Ammon's horn (tissue), 1 donor: ENCODE measurements at places on chromosomes 4 and X.
A peak's percentile ranks its signal among the peaks of the same experiment; 100 is the strongest.

DNA sequence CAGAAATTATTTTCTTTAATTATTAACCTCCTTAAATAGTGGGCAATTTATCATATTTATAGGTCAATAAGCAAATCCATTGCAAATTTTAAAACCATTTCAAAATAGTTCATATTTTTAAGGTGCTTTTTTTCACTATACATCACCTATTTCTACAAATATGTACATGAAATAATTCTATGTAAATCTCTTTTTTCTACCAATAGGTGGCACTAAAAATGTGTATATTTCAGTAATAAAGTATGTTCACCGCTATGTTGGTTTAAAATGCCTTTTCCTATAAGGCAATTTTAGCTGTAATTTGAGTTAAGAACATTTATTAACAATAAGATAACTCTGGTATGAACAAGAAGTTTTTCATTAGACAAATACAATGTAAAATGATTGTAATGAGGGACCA is 672.2 kb downstream of the KCTD8 start:
- no peak for DNase-seq

- DNase-seq, result no peak
Observed at GRCh38 chr4:113288257-113288656, 238.8 kb downstream of the ANK2 start.

- no peak for DNase-seq
Observed at GRCh38 chr4:74896595-74896994, 36.3 kb upstream of the PARM1 start.

DNA sequence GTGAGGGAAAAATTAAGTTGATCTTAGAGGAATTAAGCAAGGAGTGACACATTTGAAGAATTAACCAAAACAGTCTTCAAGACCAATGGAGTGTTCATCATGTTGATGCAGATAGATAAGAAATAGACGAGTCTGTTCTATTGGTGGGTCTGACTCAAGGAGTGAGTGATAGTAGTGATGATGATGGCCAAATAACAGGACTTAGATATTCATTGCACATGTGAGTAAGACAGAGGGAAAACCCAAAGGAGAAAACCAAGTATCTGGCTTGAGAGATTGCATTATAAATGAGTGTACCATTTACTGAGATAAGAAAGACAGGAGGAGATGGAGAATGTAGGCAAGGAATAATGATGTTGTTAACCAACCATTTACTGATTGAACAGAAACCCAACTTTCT is 321.3 kb downstream of the ADGRL3 start:
- DNase-seq, result no peak

DNA sequence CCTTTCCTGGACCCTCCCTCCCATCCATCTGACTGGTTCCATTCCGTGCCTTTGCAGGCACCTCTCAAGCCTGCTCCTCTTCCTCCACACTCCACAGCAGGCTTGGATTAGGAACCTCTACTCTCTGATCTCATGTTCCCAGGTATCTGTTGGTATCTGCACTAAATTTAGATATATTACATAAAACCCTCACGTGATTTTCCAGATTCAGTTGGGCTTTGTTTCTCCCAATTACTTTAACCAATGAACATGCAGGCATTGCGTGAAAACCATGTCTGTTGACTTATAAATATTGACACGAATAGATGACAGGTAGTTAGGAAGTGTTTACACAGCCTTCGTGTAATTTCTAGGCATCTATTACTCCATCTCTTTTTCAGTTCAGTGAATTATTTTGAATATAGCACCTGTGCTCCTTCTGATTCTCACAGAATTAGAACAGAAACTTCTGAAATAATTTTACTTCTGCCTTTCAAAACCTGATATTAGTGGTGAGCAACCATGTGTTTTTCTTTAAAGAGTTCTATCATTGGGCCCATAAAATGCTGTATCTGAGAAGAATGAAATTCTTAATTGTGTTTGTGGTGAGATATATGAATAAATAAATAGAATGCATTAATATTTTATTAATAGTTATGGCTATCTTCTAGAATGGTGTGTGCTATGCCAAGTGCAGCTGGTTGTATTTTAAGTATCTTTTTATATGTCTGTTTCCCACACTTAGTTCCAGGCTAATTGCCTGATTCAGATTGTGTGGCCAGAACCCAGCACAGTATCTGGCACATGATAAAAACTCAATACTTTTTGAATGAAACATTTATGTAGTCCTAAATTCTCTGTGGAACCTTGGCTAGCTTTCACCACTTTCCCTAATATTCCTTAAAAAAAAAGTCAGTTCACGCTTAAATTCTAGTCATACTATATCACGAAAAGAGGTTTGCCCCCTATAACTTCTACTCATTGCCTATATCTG is 304.8 kb downstream of the QDPR start:
- DNase-seq, result no peak

DNA sequence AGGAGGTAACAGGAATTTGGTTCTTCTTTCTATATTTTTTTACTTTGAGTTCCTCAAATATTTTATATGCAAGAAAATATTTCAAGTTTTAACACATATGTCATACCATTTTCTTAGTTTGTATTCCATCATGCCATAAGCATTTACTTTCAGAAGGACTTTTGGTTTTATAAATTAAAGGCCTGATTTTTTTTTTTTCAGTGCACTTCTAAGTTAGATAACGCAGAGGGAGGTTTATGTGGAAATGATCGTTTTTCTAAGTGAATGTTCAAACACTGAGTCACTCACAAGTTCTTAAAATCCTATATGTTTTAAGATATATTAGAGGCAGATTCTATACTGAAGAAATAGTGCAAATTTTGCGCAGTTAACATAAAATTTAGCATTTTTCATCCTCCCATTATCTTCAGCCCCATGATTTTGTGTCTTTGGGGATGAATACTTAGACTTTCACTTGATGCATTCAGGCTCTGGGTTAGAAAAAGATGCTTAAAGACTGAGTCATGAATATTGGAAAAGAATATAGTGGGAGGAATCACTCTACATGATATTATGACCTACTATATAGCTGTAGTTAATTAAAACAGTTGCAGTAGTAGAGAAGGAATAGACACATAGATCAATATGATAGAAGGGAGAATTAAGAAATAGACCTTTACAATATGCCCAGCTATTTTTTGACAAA is 54.9 kb downstream of the COL4A5 start:
- DNase-seq, result no peak

DNA sequence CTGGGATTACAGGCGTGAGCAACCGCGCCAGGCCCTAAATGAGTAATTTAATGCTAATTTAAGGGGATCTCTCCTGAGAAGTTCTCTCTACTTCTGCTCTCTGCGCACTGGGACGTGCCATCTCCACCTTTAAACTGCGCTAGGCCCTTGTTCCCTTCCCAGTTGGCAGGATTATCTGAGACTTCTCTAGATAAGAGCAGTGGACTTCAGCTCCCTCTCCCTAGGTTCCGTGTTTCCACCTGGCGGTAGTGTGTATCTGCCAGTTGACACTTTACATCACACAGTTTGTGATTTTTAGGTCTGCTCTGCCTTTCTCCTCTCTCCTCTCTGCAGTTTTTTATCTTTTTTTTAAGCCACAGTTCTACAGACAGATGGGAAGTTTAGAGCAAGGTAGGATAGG is 40.2 kb downstream of the ARHGAP10 start:
- no peak for DNase-seq

- no peak for DNase-seq
Observed at GRCh38 chr4:5750946-5751665, 40.1 kb downstream of the EVC start.

- DNase-seq, result no peak
Observed at GRCh38 chr4:168993714-168994510, 16.1 kb downstream of the CBR4 start.

GRCh38 chrX:13254870-13255269 is 65.0 kb downstream of the ATXN3L start:
- no peak for DNase-seq

GRCh38 chr4:38531141-38531727 is 132.8 kb upstream of the KLF3 start:
- DNase-seq, result peak; percentile 34

GRCh38 chr4:77994194-77994721 is 62.9 kb upstream of the FRAS1 start:
- DNase-seq, result peak; percentile 4

GRCh38 chr4:141013899-141014298 is 119.4 kb downstream of the RNF150 start:
- DNase-seq, result no peak

DNA sequence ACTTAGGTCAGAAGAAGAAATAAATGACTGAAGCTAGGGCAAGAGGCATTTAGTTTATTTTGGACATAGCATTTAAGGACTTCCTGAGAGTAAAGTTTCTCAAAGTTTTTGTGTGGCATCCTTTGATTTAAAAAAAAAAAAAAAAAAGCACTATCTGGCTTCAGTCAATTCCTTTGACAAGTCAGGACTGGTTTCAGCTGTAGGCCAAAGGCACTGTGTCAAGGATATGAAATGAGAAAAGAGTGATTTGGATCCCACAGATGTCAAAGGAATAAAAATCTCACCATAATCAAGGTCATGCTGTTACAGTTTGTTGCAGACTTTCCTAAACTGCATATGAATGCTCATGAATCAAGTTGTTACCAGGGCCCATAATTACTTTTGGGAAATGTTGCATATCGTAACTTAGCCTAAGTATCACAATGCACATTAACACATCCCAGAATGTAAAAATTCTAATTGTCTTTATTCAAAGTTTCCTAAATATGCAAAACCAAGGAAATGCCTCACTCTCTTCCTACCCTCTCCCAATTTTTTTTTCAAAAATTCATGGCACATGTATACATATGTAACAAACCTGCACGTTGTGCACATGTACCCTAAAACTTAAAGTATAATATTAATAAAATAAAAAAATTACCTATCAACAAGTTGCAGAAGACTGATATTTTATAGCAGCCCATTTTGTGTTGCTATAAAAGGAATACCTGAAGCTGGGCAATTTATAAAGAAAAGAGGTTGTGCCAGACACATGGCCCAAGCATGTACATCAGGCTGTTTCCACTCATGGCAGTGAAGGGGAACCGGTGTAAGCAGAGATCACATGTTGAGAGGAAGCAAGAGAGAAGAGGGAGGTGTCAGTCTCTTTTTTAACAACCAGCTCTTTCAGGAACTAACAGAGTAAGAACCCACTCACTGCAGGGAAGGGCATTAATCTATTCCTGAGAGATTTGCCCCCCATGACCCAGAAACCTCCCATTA is 33.7 kb upstream of the ADAMTS3 start:
- DNase-seq, result no peak

DNA sequence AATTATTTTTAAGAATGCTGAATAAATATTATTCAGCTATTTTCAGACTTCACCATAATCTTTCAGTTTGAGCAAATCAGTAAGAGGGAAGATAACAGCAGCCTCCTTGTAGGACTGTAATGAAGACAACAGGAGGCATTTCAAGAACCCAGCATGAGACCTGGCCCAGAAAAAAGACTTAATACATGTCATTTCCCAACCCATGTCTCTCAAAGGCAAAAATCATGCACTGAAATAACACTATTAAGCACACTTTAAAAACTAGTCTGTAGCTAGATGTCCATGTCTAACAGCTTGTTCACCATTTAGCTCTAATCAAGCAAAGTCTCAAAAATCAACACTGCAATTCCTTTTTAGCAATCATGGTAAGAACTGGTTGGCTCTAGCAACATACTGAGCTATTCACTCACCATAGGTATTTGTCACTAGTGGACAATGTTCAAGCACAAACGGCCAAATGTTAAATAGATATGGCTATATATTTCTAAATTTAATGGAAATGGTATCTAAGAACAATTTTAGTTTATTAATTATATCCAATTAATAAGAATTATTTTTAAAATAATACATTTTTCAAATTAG is 109.9 kb downstream of the WDFY3 start:
- no peak for DNase-seq
